Bone marrow (tissue), 2 donors: ENCODE measurements at places on chromosomes 13 and 19.

DNA sequence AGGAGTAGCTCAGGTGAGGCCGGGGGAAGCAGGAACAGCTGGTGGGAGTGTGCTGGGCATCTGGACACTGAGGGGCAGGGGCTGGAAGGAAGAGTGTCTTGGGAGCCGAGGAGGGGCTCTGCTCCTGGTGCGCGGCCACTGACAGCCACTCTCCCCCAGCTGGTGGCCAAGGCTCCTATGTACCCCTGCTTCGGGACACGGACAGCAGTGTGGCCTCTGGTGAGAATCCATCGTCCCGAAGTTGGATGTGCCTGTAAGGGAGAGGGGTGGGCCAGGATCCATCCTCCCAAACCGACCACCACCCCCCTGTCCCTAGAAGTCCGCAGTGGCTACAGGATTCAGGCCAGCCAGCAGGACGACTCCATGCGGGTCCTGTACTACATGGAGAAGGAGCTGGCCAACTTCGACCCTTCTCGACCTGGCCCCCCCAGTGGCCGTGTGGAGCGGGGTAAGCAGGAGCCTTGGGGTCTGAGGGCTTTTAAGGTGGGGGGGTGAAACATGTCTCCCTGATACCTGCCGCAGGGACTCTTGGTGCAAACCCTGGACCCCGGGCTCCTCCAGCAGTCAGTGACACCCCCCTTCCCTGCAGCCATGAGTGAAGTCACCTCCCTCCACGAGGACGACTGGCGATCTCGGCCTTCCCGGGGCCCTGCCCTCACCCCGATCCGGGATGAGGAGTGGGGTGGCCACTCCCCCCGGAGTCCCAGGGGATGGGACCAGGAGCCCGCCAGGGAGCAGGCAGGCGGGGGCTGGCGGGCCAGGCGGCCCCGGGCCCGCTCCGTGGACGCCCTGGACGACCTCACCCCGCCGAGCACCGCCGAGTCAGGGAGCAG is 2.0 kb upstream of the USF2 start:
- DNase-seq, result no peak

DNA sequence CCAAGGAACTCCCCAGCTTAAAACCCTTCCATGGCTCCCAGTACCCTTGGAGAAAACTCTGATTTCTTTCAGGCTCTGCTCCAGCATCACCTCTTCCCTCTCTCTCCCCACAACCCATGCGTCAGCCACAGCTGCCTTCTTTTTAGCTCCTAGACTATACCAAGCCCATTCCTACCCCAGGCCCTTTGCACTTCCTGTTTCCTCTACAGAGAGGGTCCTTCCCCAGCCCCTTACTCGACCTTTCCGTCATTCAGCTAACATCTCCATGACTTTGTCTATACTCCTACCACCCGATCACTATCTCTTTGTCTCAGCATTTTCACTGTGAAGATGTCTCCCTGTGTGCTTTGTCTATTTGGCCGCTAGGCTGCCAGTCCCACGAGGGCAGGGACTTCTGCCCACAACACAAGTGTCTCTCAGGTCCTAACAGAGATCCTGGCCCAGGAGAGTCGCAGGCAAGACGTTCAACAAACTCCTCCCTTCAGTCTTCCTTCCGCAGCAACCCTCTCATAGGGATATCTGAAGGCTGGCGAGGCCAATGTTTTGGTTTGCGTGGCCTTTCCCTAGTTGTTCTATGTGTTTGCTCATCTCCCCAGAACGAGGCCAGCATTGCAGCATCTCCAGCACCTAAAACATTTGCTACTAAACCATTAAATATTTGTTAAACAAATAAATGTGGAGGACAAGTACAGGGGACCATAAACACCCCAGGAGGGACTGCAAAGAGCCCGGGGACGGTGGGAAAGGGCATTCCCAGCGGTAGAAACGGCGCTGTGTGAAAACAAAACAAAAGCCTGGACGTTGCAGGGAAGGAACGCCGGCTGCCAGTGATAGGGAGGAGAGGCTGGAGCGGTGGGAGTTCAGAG is 816 bp downstream of the CCNP start:
- DNase-seq, result no peak

DNA sequence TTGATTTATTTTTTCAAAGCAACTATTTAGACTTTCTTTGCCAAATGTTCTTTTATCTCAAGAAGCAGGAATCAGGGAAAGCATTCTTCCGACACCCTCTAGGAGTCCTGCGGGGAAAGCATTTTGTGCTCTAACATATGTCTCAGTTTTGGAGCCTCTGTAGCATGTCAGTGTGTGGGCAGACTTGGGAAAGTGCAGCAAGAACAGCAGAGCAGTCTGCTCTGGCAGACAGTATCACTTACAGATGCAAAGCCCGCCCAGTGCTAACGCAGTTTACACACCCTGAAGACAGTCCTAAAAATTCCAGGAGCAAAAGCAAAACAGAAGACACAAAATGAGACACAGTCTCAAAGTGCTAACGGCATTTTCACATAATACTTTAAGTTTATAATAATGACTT is 393.5 kb downstream of the KLF12 start:
- DNase-seq, result no peak

- no peak for DNase-seq
Measured at GRCh38 chr13:75798353-75799255, 162.5 kb downstream of the LMO7 start.

GRCh38 chr19:45376045-45376724 is 5.8 kb upstream of the ERCC2 start:
- no peak for DNase-seq

DNA sequence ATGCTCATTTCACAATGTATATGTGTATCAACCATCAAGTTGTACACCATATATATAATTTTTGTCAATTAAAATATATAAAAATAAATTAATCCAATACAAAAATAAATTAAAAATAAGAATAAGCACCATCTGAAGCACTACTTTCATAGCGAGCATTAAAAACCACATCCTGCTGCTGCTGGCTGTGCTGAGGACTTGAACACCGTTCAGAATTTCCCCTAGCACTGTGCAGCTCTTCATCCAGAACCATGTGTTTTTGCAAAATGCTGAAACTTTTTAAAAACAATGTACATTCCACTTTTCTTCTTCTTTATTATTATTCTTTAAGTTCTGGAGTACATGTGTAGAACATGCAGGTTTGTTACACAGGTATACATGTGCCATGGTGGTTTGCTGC is 40.0 kb upstream of the FOXO1 start:
- no peak for DNase-seq

GRCh38 chr19:7211191-7211951 is 82.8 kb downstream of the INSR start:
- no peak for DNase-seq

DNA sequence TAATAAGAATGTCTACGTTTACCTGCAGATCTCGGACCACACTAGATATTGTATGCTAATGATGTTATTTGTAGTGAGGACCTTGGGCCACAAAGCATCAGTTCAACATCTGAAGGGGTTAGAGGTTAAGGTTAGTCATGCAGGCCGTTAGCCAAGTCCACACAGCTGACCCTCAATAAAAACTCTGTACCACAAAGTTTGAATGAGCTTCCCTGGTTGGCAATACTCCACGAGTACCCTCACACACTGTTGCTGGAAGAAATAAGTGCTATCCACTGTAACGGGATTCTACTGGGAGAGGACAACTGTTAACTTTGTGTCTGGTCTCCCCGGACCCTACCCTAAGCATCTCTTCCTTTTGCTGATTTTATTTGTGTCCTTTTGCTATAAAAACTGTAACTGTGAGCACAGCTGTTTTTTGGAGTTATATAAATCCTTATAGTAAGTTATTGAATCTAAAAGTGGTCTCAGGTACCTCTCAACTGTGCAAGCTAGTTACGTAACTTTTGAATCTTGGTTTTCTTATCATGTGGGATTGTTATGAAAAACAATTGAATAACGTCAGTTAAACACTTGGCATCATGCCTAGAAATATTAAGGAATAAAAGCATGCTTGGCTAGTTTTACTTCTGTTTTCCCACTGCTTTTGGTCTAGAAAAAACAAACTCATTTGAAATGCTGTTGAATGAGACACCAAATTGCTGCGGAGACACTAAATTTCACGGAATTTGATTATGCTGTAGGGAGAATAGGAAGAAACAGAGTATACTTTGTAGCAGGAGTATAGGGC is 181.5 kb downstream of the DNAJC3 start:
- DNase-seq, result no peak

GRCh38 chr13:86810361-86810760 is 860.8 kb upstream of the SLITRK5 start:
- DNase-seq, result no peak

GRCh38 chr13:61664801-61665705 is 249.4 kb upstream of the PCDH20 start:
- DNase-seq, result no peak

DNA sequence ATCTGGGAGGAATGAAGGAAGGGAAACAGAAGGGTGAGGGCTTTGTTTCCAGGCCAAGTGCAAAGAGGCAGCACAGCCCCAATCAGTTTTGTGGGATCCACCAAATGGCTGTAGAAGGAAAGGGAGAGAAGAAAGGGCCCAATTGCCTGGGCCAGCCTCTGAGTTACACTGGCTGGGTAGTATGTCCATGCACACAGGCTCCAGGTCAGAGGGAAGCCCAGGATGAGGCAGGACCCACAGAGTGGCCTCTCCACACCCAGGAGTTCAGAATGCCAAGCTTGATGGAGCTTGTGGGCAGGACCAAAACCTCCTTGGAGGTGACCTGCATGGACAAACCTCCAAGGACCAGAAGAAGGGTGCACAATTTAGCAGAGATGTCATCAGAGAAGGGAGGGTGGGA is 178.2 kb upstream of the TSHZ3 start:
- no peak for DNase-seq

GRCh38 chr19:3798137-3798536 is 12.0 kb upstream of the MATK start:
- DNase-seq, result peak; percentile 32

GRCh38 chr19:39701291-39701690 is 3.0 kb upstream of the LGALS14 start:
- no peak for DNase-seq

GRCh38 chr13:23506071-23506806 is 64.0 kb upstream of the TNFRSF19 start:
- DNase-seq, result no peak

- no peak for DNase-seq
Measured at GRCh38 chr13:75836441-75836840, 200.3 kb downstream of the LMO7 start.

DNA sequence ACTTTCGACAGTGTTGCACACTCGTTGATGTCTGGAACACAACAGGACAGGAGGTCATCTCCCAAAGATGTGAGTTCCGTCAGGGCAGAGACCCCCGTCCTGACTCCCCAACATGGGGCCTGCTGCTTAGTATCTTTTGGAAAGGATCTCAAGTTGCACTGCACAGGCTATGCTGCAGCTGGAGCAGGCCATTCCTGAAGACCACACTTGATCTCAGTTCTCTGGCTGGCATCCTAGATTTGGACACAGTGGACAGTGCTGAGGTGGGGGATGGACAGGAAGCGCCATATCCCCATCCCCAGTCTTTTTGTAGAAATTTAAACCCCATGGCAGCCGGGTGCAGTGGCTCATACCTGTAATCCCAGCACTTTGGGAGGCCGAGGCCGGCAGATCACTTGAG is 5.9 kb downstream of the ADGRE2 start:
- no peak for DNase-seq

GRCh38 chr19:4985551-4985991 is 16.7 kb downstream of the KDM4B start:
- DNase-seq, result no peak

DNA sequence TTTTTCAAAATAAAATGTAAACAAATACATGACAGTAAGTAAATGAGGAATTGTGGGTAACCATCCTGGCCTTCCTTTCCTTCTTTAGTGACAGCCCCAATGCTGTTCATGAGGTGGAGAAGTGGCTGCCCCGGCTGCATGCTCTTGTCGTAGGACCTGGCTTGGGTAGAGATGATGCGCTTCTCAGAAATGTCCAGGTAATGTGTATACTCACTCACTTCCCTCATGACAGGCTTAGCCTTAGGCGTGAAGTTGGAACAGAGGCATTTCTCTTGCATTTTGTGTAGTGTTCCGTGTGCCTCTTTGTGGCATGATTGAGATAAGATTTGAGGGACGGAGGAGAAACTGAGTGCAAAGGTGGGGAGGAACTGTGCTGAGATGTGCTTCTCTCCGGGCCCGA is 12.0 kb downstream of the NAXD start:
- DNase-seq, result no peak

DNA sequence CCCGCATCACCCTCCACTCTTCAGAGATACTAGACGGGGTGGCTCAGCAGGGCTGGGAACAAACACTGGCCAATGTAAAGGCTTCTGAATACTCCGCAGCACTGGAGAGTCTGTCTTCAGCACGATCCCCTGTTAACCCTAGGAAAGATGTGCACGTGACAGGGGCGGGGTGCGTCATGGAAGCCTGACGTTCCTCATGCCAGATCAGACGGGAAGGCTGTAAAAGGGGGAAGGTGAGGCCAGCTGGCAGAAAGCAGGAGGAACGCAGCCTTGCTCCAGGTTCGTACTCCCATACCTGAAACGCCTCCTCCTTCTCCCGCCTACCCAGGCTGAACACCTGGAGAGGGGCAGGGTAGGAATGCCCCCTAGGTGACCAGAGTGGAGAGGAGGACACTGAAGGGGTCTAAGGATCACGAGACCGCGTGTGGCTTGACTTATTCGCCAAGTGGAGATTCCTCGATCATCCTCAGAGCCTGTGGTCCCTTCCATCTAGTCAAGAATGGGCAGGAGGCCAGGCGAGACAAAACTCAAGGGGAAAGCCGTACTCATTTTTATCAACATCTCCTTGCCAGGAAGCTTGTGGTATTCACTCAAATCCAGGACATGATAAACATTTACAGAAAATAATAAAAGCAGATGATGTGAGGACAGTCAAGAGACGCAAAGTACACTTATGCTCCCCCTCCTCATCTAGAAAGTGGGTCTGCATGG is 18.2 kb upstream of the FFAR2 start:
- DNase-seq, result no peak

GRCh38 chr19:10091895-10092641 is 6.0 kb downstream of the SHFL start:
- DNase-seq, result no peak

DNA sequence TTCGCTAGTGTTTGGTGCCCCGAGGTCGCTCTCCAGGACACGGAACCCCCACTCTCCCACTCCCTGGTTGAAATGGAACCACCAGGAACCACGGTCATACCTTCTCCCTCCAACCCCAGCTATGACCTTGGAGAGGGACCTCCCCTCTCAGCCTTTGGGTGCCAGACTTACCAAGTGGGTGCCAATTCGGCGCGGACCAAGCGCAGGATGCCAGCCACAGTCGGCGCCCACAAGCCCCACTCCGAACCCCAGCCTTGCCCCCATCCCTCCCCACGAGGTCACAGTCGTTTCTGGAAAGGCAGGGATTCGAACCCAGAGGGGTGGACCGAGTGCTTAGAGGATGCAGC is 910 bp downstream of the PDE4C start:
- DNase-seq, result no peak

DNA sequence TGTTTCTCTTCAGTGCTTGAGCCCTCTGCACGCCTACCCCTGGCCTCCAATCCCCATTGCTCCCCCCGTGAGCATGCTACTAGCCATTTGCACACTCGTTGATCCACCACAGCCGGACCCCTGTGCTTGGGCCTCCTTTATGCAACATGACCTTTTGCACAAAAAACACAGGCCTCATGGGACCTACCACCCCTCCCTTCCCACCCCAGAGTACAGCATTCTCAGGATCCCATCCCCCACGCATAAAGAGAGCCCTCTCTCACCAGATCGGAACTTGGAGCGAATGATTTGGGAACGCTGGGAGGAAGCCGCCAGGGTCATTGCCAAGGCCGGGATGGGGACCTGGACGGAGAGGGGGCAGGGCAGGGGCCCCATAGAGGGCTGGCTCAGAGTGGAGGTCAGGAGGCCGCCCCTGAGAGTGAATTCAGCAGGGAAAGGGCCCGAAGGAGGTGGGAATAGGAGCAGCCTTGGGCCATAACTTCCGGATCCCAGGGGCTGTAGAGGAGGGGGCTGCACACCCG is 754 bp downstream of the MAMSTR start:
- no peak for DNase-seq

GRCh38 chr13:83765796-83766195 is 116.5 kb downstream of the SLITRK1 start:
- no peak for DNase-seq
